ENCODE measurements at places on chromosomes 5 and 9.

DNA sequence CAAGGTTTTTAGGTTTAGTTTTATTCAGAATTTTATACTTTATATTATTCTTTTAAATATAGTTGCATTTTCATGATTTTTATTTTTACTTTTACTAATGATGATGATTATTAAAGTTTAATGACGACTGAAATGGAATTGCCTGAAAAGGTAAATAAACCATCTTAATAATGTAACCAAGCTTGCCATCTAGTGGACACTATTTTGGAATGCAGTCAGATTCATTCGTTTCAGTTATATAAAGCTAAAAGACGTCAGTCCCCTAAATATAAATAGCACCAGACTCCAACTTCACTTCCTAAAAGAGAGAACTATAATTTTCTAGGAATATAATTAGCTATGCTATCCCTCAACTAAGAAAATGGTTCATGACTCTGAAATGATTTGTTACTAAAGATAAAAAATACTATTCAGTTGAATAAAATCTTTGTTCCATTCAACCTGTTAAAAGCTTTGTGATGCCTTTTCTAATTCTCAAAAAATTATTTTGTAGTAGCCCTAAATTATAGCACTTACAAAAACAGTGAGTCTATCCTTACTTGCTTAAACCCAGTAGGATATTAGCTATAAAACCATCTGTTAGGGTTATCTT is 19.9 kb downstream of the ABITRAM start:
- no peak for DNase-seq

GRCh38 chr9:20479419-20480155 is 142.7 kb downstream of the MLLT3 start:
- DNase-seq: no peak

- DNase-seq: peak; percentile 94
Observed at GRCh38 chr5:178279723-178280438, 47.3 kb upstream of the PHYKPL start.

- peak; percentile 7 for DNase-seq
Observed at GRCh38 chr5:179271821-179272325, 73.4 kb downstream of the ADAMTS2 start.

DNA sequence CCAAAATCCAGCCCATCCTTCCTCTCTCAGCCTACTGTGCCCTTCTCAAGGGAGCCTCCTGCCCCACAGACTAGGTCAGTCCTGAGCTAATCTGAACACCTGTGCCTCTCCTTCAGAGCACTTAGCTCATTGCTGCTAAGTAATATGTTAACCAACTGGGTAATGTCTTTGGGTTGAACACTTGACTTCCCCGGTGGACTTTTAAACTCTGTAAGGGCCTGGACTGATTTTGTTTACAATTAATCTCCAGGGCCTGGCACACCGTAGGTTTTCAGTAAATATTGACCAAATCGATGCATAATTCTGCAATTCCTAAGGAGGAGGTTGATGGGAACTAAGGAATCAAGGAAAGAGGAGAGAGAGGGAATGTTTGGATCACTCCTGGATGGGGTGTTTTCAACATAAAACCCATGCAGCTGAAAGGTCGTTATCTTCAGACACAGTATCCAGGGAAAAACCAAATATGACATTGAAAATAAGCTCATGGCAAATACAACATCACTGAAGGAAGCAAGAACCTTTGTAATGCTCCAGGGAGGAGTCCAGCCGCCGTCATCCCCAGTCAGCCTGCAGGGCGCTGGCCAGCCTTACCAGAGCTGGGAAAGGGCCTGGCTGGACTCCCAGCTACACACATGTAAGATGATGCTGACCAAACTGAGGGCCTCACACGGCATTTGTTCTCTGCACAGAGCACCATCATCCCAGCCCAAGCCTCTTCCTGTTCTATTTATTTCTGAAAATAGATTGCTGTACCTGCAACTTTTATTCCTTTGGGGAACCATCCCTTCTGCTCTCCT is 166.3 kb downstream of the C5orf15 start:
- DNase-seq: peak; percentile 61

- DNase-seq: no peak
Observed at GRCh38 chr5:151461312-151461711, 13.9 kb downstream of the SLC36A1 start.

DNA sequence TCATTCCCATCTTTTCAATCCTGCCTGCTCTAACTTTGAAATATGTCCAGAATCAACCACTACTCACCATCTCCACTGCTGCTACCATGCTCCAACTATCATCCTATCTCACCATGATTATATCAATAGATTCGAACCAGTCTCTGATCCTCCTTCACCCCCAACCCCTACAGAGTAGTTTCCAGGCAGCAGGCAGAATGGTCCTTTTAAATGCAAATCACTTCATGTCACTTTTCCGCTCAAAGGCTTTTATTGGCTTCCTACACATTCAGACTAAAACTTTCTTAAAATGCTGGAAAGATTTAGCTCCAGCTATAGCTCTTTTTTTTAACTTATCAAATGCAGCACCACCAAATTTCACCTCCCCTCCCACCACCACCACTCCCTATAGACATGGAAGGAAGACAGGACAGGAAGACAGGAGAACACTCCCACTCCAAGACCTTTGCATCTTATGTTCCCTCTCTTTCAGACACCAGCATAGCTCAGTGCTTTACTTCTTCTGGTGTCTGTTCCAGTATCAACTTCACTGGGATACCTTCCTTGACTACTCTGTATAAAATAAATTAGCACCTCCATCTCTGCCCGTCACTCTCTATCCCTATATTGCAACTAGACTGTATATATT is 9.9 kb upstream of the PPP2R2B start:
- no peak for DNase-seq

DNA sequence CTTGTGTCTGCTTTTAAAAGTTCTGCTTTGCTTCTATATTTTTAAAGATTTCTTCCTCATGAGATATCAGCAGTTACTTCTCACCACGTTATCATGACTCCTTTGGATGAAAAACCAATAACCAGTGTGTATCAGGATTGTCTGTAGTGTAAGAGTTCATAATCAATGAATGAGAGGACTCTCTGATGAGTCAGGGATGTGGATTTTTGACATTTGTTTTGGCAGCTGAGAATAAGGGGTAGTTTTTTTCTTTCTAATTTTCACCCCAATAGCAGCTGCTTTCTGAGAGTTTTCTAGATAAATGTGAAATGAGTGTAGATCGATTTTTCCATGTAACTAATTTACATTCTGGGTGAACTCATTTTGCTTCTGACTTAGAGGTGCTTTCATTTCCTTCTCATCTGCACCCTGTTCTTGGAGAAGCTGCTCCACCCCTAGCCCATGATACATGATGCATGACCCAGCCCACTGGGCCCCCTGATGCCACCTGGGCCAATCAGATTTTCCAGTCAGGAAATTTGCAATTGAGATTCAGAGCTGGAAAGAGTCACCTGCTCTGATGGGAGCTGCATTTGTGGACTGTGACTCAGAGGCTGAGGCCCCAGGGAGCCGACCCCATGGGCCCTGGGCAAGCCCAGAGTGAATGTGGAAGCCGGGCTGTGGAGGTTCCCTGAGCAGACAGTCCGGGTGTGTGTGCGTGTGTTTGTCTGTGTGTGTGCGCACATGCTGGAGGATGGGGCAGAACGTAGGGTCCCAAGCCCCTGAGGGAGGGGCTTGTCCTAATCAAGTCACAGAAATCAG is 159.3 kb downstream of the RGS3 start:
- DNase-seq: no peak

DNA sequence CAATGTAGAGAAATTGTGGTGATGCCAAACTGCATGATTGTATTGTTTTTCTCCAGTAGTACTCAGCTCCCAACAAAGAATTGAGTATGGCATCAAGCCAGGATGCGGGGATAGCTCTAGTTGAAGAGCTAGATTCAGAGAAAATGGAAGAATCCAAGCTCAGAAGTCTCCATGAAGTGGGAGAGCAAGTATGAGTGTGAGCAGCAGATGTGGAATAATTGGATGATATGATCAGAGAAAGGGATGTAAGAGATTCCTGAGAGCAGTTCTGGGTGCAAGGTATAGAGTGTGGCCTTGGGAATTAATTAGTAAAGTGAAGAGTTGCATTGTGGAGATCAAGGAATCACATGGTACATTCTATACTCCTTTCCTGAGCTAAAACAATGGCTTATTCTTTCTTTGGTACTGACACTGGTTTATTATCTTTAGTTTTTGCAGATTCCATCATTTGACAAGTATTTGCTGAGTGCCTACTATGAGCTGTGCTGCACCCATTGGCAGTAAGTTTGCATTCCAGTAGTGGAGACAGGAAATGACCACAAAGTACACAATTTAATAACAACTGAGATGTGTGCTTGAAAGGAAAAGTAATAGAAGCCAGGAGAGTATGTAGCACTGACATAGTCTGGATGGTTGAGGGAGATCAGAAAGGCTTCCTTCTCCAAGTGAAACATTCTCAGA is 177.1 kb downstream of the CPLANE1 start:
- DNase-seq: no peak

GRCh38 chr5:61302200-61302563 is 29.9 kb upstream of the ZSWIM6 start:
- no peak for DNase-seq

DNA sequence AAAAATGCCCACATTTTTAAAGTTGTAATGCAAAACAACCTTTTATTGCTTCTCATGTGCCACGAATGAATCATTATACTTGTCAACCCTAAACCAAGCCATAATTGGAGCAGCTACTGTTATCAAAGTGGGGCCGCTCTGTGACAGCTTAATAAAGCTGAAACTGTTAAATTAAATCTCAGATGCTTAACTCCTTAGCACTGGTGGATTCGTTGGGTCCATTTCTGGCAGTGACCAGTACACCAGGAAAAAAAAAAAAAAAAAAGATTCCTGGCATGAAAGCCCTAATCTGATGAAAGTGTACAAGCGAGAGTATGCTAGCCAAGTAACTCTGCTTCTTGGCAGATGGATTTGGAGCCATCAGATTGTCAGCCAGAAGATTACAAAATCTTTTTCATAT is 164.8 kb downstream of the ZSWIM6 start:
- no peak for DNase-seq

- no peak for DNase-seq
Observed at GRCh38 chr5:146051678-146052077, 53.7 kb downstream of the PLAC8L1 start.

GRCh38 chr5:54332720-54333119 is 22.3 kb upstream of the ARL15 start:
- DNase-seq: no peak

DNA sequence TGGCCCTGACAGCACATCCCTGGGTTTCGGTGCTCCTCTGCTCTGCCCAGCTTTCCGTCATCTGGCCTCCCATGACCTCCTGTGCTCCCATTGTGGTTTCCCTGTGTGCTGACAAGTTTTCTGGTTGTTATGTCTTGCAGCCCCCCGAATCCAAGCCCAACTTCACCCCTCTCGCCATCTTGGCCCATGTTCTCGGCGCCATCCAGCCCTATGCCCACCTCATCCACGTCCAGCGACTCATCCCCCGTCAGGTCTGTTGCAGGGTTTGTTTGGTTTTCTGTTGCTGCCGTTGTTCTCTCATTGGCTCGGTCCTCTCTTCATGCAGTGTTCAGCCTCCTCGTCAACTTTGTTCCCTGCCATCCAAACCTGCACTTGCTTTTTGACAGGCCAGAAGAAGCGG is 196.4 kb downstream of the NR3C1 start:
- no peak for DNase-seq

DNA sequence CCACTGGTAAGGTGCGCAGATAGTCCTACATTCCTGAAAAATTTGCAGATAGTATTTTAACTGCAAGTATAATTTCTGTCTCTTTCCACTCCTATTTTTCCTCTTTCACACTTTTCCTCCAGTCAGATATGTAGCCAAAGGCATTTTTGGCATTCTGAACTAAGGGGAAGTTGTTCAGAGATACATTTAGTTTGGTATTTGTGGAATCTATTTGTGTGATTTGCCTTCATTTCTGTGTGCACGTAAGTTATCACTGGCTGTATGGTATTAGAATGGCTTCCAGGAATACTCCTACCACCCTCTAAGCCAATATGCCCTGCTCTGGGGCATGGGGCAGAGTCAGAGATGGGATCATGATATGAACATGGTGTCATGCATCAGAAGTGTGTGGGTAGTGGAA is 45.8 kb upstream of the GRAMD2B start:
- DNase-seq: no peak

DNA sequence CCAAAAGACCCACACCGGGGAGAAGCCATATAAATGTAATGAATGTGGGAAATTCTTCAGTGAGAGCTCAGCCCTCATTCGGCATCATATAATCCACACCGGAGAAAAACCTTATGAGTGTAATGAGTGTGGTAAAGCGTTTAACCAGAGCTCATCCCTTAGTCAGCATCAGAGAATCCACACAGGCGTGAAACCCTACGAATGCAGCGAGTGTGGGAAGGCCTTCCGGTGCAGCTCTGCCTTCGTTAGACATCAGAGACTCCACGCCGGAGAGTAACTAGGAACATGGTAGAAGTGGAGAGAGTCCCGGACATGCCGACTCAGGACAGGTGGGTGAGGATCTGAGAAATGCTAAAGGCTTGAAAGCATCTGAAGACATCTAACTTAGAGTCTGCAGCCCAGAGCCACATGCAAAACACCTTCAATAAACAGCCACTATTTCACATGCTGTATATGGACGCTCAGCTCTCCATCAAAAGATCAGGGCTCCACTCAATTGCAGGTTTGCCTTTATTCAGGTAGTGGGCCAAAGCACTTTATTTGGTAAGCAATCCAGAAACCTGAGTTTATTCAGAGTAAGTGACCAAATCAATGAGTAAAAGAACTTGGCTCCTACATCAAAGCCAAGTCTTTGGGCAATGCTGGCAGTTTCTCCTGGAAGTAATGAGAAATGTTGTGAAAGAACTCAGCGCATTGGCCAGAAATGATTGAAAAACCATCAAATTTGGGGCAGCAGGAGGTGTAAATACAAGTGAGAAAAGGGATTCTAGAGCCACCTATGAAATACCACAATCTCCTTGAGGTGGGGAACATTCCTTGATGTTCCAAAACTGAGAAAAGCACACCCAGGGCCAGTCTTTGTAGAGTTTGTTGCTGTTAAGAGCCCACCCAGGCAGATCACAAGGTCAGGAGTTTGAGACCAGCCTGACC is 6.0 kb downstream of the RPL12 start:
- DNase-seq: no peak

GRCh38 chr9:126559296-126559695 is 54.4 kb upstream of the LMX1B start:
- DNase-seq: no peak

DNA sequence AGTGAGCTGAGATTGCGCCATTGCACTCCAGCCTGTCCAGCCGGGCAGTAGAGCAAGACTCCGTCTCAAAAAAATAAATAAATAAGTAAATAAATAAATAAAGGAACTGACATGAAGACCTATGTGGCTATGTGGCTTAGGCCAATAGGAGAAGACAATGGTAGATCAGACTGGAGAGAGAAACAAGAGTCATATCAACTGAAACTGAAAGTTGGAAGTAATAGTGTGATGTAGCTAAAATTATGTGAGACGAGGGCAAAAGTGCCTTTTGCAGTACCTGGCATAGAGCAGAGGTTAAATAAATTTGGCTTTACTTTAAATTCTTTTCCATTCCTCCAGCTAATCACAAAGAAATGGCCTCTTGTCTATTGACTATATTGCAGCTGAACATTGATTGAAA is 7.3 kb downstream of the FBP2 start:
- DNase-seq: no peak

DNA sequence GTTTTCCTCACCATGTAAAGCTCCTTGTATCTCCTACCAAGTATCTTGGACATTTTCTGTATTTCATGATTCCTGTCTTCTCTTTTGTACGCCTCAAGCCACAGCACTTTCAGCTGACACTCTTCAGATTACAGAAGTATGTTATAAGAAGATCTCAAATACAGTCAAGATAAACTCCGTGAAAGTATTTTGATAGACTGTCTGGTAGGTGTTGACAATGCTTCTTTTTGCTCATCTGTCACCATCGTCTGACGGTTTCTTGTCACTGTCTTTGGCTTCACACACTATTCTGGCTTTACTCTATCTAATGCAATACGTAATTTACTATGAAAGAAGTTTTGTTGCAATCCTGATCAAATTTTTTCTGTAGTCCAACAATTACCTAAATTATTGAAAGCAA is 294.5 kb upstream of the CDH12 start:
- no peak for DNase-seq

All from left cardiac atrium (tissue), 4 donors.